ENCODE measurements at places on chromosomes 1 and 21. TPM values are rescaled to one million over a fixed set of nuclear protein-coding genes. Genes with fewer than 3 reads are reported as not detected.

DNA sequence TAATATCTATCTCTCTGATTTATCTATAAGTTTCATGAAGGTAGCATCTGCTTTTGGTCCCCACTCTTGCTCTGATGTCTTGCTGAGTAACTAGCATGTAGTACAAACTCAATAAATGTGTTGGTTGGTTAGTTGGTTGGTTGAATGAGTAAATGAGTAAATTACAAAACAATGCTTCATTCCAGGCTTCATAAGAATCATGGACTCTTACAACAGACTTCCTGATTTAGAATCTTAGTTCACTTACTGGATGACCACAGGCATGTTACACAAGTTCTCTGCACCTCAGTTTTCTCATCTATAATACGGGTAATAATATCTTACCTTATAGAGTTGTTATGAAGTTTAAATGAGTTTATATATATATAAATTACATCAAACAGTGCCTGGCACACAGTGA is 98.6 kb downstream of the ZNF281 start:
- no peak for DNase-seq

DNA sequence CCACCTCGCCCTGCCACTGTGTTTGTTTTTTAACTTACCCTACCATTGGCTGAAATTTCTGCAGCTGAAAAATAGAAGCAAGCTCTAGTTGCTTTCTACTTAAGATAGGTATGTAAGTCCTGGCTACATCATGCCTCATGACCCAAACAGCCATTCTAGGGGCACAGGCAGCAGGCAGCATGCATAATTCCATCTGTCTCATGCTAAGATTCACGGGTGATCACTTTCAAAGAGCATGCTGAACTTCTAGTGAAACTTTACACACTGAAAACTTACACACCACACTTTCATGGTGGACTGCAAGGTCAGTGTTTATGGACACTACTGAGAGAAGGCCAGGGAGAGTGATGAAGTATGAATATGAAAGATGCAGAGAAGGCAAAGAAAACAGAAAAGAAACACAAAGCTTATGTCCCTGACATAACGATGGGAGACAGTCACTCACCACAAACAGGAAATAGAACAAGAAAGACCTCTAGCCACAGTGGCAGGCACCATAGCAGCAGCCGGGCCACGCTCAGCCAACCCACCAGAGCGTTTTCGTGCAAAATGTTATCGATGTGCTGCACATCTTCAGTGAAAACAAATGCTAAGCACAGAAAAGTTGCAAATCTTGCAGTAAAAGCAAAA is 102.3 kb upstream of the TIAM1 start:
- no peak for DNase-seq

DNA sequence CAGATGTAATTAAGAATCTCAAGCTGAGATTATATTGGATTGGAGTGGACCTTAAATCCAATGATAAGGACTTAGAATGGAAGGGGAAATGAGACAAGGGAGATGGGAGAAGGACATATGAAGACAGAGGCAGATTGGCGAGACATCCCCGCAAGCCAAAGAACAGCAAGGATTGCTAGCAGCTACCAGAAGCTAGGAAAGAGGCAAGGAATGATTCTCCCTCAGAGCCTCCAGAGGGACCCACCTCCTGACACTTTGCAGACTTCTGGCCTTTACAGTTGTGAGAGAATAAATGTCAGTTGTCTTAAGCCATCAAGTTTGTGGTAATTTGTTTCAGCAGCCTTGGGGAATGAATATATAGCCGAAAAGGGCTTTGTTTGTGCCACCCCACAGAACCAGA is 20.7 kb downstream of the METTL13 start:
- no peak for DNase-seq

DNA sequence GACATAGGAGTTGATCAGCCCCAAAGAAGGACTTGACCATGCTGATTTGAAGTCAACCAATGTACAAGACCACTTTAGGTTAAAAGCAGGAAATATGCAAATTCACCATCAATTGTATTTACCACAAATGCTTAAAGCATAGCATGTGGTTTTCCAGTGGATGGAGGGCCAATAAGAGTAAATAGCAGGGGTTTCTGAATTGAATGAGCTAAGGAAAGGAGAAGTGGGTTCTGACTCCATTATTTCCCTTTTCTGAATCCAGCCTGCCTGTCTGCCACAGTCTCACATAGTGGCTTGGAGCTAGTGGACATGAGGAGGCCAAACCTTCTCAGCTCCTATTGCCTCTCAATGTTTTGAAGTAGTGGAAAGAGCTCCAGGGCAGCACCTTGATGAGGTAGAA is 7.2 kb upstream of the TNFSF18 start:
- no peak for DNase-seq

- DNase-seq, result no peak
These were observed 26.1 kb downstream of the NENF start for GRCh38 chr1:212458817-212459216.

LCE1E gene
- total RNA-seq, result not detected

Data from dermis microvascular lymphatic vessel endothelial cell (primary cell).